IMR-90 (cell line): ENCODE measurements at places on chromosomes 5 and 9.

GRCh38 chr5:72436796-72437471, 70.3 kb downstream of the ZNF366 start:
- peak; percentile 36 for DNase-seq

- DNase-seq = peak; percentile 34
These were observed 34.9 kb upstream of the TEK start for GRCh38 chr9:27073841-27074728.

- DNase-seq = no peak
These were observed 185.0 kb downstream of the DIRAS2 start for GRCh38 chr9:90457386-90458190.

GRCh38 chr5:60887746-60888145, 43.7 kb upstream of the ELOVL7 start:
- no peak for DNase-seq

GRCh38 chr5:79301046-79301712, 65.2 kb downstream of the JMY start:
- peak; percentile 78 for DNase-seq

- no peak for DNase-seq
These were observed 313.2 kb downstream of the CDH10 start for GRCh38 chr5:24331531-24331930.

GRCh38 chr5:140148508-140148907, 22.8 kb downstream of the IGIP start:
- DNase-seq = no peak

GRCh38 chr5:179869101-179869500, 10.5 kb upstream of the MRNIP start:
- DNase-seq = no peak

GRCh38 chr5:76548525-76549229, 74.5 kb downstream of the F2RL2 start:
- DNase-seq = no peak

- DNase-seq = no peak
These were observed 117.0 kb downstream of the DCP2 start for GRCh38 chr5:113093558-113093957.

DNA sequence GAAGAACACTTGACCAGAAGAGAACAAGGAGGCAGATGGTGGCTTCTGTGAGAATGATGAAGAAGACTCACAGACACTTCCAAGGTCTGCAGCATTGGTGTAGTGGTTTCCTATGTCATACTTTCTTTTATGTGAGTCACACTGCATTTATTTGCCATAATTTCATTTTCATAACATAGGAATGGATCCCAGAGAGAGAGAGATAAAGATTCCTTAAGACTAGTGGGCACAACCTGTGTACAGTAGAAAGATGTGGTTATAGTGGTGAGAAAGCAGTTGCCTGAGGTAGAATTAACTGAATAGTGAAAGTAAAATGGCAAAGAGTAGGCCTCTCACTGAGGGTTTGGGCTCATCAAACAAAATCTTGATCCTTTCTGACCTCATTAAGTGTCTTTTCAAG, 7.6 kb upstream of the CCDC152 start:
- DNase-seq = peak; percentile 3

GRCh38 chr9:38229104-38229500, 160.1 kb upstream of the SHB start:
- no peak for DNase-seq

DNA sequence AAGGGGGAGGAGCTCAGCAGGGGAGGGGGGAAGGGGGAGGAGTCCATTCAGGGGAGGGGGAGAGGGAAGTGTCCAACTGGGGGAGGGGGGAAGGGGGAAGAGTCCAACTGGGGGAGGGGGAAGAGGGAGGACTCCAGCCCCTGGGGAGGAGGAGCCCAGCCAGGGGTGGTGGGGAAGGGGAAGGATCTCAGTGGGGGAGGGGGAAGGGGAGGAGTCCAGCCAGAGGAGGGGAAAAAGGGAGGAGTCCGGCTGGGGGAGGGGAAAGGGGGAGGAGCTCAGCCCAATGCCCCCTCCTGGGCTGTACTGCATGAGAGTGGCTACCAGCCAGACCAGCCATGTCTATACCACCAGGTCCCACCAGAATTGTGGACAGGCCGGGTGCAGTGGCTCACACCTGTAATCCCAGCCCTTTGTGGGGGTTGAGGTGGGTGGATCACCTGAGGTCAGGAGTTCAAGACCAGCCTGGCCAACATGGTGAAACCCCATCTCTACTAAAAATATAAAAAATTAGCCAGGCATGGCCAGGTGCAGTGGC, 30.6 kb upstream of the ADAMTS2 start:
- DNase-seq = no peak

DNA sequence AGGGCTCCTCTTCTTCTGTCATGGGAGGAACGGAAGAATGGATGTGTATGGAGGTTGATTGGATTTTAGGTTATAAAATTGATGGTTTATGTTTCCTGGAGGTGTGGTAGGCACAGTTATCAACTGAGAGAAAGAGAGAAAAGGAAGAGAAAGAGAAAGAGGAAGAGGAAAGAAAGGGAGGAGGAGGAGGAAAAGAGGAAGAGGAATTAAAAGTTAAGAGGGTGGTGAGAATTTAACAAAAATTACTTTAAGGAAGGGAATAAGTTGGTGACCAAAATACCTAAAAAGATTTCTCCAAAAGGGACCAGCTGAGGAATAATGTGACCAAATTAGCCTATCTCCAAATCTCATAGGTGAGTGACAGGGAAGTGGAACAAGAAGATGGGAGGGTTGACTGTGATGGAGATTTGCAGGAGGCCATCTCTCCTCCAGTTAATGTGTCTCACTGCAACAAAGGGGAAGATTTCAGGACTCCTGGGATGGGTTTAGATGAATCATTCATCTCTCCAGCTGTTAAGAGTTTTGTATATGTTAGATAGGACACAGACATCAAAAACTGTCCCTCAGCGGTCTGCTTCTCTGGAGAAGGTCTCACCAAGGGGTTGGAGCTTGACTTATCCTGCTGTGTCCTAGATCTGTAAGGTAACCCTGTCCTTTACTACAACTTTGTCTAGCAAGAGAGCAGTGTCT, 76.0 kb upstream of the TMC1 start:
- peak; percentile 47 for DNase-seq

DNA sequence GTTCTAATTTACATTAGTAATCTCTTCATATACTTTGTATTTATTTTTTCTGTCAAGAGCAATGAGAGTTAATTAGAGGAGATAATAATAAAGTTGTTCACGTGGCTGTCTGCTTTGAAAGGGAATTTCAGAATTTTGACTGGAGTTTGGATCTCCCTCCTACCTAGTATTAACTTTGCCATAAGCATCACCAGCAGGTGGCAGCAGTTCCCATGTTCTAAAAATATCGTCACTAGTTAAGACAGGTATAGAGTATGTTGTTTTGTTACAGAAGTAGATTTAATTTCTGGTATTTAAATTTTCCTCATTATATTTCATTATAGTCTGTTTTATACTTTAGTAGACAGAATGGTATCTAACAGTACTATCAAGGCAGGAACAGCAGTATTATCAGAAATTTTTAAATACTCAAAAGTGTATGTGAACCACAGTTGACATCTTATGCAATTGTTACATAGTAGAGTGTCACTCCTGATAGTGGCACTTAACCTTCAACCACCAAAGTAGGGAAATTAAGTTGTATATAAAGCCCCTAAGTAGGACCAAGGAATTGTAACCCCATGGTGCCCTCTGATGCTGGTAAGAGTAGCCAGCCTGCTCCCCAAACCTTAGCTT, 20.4 kb downstream of the GNPDA1 start:
- DNase-seq = peak; percentile 62

- DNase-seq = no peak
These were observed 9.4 kb downstream of the GLIS3 start for GRCh38 chr9:4290427-4290837.

DNA sequence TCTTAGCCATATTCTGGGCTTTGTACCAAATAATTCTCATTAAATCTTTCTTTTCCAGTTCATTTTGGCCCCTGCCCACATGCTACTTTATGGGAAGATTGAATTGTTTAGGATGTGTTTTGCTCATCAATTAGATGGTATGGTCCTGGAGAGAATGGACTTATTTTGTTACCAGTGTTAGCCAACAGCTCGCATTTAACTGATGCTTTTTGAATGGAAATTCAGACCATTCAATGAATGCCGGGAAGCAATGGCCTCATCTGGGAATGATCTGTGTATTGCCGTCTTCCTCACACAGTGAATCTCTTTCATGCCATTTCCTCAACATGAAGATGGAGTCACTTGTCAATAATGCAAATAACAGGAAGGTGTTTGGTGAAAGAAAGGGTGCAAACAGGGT, 370.6 kb upstream of the PIK3R1 start:
- DNase-seq = no peak

DNA sequence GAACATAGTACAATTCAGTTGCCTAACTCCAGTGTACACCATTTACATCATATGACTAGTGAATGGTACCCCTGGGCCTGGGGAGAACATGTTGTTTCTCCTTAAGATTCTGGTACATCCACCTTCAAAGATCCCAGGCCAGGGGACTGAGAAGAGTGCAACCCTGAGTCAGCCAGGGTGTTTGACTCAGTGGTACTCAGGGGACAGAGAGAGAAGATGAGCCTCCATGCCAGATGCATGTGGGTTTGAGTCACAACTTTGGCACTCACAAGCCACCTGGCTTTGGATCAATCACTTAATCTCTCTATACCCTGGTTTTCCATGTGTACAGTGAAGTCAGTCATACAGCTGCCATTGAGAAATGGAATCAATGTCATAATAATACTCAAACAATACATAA, 53.7 kb downstream of the MAP1B start:
- peak; percentile 83 for DNase-seq

DNA sequence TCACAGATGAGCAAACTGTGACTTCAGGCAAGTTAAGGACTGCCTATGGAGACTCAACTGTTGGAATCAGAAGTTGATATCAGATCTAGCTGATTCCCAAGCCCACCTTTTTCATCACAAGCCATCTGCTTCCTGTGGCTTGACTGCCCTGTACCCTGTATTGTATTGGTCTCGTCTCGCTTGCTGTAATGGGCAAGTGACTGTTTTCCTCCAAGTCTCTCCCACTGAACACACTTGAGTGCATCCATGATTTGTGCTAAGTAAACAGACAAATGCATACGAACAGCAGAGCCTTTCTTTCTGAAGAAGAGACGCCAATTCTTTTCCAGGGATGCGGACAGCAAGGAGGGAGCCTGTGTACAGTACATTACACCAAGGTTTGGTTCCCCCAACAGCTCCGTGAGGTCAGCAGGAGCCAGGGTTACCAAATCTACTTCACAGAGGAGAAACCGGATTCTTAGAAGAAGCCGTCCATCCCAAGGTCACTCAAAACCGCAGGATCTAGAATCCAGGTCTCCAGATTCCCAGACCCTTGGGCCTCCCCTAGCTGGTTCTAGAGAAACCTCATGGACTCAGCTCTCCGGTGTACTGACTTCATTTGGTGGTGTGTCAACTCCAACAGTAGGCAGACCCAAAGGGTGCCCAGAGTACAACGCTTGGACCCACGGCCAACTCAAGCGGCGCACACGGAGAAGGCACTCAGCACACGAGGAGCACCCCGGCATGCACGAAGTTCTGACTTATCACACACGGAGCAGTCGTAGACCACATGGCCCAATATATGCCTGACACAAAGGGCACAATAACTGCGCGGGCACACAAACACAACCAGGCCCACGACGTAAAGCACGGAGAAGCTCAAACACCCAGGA, 1.1 kb downstream of the BAG1 start:
- no peak for DNase-seq

GRCh38 chr5:172111852-172112225, 76.2 kb downstream of the STK10 start:
- DNase-seq = peak; percentile 90
